Stimulated activated CD8-positive, alpha-beta memory T cell treated with anti-CD3 and anti-CD28 coated beads, Interleukin-7, amount 100 ng/mL, for 1 hour (primary cell): ENCODE measurements at places on chromosomes 2 and 18.

DNA sequence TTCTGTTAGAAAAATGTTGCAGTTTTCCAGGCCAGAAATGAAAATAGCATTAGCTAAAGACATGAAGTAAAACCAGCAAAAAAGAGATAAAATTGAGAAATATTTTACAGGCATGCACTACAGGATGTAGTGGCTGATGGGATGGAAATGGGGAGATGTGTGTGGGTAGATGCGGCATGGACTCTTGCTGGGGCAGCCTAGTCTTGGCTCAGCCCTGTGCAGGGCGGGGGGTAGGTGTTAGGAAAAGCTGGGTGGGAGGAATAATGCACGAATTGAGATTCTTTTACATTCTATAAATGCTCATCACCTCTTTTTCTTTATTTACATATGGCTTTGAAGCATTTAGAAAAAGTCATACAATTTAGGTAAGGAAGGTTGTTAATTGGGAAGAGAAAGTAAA is 334.2 kb downstream of the NUP35 start:
- no peak for DNase-seq

DNA sequence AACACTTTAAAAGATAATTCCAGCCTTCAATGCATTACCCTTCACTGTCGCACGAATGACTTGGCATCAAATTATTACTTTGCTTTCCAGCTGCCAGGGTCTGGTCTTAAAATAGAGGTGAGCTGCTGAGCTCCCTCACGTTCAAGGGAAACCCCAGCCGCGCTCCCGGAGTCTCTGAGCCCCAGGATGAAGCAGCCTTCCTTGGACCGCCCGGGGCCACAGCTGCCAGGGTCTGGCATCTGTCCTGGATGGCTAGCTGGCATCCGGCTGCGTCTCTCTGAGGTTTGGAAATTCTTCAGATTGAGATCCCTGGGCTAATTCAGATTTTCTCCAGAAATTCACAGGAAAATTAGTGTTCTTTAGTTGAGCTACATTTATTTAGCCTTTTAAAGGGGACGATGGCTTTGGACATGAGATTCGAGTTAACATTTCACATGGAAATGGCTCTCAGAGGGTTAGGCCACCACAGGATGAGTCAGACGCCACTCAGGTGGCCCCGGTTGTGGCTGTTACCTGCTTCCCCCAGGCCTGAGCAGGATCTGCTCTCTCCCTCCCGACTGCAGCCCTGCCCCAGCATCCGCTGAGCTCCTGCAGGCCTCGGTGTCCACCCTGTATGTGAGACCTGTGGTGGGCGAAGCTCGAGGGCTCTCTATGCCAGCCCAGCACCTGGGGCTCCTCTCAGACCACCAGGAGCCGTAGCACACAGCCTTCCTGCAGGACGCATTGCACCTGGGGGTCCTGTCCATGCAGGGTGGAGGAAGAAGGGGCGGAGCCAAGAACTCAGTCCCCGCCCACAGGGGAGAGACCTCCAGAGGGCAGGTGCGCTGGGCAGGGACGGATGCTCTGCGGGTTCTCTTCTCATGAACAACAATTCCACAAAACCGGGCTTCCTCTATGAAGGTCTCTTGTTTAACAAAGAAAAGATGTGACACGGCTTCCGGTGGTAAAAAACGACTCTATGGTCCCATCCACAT is 255.5 kb downstream of the TWIST2 start:
- no peak for DNase-seq

DNA sequence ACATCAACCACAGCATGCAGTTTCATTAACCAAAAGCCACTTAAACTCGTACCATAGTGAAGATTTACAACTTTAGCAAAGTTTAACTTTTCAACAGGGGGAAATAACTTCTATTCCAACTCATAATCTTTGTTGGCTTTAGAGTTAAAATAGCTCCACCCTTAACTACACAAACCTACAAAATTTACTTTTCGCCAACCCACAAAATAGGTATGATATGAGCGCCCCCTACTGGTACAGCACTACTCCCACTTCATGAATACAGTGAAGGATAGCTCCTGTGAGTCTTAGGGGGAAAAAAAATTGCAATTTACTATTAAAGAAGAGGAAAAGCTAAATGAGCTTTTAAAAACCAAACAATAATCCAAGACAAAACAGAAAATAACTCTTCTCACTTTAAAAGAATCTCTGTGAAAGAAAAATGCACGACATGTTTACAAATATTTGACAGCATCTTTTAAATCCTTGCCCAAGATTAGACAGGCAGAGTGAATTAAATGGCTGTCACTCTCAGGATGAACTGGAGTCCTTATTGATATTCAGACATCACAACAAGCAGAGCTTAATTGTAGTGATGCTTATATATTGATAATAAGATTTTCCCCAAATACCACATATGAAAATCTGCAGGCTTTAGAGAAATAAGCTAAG is 32.2 kb downstream of the TMEFF2 start:
- DNase-seq = peak; percentile 9

DNA sequence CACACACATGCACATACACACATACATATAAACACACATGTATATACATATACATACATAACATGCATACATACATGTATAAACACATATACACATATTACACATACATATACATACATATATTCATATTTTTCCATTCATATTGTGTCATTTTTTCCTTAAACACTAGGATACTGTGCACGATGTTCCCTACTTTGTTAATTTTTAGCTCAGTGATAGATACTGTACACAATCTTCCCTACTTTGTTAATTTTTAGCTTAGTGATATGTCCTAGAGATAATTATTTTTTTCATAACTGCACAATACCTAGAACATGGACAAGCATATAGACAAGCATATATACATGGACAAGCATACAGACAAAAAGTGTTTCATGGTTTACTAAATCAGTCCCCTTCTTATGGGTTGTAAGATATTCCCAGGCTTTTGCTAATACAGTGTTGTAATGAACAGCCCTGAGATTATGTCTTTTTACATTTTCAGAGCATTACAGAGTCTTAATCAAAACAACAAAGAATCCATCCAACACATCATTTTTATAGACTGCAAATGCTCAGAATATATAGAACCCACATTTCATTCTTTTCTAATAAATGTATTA is 75.6 kb downstream of the PID1 start:
- DNase-seq = no peak

- DNase-seq = no peak
These were observed 90.4 kb downstream of the DOCK10 start for GRCh38 chr2:224951723-224952481.

GRCh38 chr2:166331468-166331867 is 44.3 kb downstream of the SCN9A start:
- DNase-seq = no peak

DNA sequence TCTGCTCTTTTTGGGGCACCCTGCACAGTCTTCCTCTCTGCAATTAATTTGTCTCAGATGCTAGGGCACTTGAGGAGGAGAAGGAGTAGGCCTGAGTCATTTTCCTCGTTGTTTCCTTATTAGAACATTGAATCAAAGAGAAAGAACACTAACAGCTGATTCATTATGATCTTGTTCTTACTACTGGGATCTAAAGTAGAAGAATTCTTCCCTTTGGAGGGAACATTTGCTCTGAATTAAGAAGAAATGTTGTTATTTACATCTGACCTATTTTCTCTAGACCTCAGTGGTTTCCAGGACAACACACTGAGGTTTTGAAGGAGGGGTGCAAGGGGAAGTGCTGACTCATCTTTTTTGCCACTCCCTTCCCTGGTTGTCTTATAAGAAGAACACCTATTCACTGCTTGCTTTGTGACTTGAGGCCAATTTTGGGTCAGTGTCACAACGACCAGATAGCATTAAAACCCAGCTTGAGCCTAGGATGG is 24.3 kb upstream of the STAT1 start:
- no peak for DNase-seq

GRCh38 chr2:8514796-8515758 is 166.8 kb upstream of the ID2 start:
- peak; percentile 29 for DNase-seq

- no peak for DNase-seq
These were observed 285.6 kb downstream of the THSD7B start for GRCh38 chr2:137050949-137051348.

- DNase-seq = no peak
These were observed at the start of gene DOK6 for GRCh38 chr18:69400253-69400975. Gene DOK6 (plus strand): TSS chr18:69400888.

- no peak for DNase-seq
These were observed 52.9 kb downstream of the ANTXR1 start for GRCh38 chr2:69065735-69066336.

DNA sequence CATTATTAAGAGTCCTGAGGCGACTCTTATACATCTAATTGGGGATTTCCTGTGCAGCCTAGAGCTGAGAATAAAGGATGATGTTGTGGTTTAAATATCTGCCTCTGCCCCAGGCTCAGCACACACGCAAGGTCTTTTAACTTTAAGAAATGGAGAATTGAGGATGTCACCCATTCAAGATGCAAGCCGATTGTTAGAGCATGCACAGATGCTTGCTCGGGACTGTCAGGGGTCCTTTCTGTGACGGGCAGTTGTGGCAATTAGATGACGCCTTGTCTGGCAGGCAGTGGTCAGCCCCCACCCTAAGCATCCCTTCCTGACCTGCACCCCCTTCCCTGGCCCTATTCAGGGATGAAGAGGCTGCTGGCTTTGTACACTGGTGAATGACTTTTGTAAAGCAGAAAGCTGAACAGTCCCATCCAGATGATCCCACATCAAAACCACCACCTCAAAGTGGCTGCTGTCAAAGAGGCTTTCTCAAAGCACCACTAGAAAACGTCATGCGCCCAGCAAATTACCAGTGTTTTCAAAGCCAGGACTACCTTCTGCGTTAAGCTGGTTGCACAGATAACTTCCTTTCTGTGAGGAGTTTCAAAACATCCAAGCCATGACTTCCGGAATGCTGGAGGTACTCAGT is 23.7 kb downstream of the FAM178B start:
- peak; percentile 36 for DNase-seq

- DNase-seq = no peak
These were observed 33.5 kb downstream of the BARD1 start for GRCh38 chr2:214775971-214776370.

- no peak for DNase-seq
These were observed 87.1 kb downstream of the MEP1B start for GRCh38 chr18:32276906-32277305.

DNA sequence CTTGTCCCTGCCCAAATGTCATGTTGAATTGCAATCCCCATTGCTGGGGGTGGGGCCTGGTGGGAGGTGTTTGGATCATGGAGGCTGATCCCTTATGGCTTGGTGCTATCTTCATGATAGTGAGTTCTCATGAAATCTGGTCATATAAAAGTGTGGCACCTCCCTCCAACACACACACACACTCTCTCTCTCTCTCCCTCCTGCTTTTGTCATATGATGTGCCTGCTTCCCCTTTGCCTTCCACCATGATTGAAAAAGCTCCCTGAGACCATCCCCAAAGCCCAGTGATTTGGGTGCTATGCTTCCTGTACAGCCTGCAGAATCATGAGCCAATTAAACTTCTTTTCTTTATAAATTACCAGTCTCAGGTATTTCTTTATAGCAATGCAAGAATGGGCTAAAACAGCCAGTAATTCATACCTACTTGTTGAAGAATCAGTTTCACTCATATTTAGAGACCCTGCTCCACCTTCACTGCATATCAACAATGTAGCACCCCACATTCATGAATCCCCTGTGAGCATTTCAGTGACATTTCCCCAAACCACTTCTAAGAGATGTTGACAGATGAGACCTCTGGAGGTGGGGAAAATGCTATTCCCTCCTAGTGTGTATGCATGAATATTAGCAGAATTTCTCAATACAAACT is 54.8 kb upstream of the STK17B start:
- no peak for DNase-seq

DNA sequence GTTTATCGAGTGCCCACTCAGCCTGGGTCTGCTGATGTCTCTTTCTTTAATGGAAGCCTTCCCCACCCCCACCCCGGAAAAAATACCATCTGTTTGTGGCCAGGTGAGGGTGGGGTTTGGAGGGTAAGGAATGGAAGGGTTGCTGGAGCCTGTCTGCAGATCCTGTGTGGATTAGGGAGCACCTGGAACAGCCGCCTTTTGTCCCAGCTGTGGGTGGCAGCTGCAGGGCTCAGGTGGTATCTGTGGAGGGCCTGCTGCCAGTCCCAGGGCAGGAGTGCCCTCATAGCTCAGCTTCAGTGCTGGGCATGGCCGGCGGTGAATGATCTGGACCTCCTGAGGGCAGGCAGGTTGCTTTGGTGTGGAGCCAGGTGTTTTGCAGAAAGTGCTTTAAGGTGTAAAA is 45.3 kb downstream of the IMPA2 start:
- no peak for DNase-seq

- no peak for DNase-seq
These were observed 38.5 kb downstream of the BOD1L2 start for GRCh38 chr18:57185434-57185833.

DNA sequence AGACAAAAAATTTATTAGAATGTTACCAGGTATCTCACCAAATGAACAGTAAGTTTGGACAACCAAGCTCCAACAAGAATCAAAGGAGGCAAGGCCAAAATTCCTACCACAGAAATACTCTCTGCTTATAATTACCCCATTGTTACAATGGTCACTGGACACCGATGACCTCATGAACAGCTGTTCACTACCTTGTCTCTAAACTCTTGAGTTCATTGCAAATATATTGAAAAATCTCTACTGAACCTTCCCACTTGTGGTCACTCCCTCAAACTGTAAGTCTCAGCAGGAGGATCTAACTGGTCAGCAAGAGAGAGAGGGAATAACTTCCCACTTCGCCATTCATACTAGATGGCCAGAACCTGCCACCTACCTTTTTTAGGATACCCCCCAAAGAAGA is 50.0 kb downstream of the ERBB4 start:
- DNase-seq = no peak

DNA sequence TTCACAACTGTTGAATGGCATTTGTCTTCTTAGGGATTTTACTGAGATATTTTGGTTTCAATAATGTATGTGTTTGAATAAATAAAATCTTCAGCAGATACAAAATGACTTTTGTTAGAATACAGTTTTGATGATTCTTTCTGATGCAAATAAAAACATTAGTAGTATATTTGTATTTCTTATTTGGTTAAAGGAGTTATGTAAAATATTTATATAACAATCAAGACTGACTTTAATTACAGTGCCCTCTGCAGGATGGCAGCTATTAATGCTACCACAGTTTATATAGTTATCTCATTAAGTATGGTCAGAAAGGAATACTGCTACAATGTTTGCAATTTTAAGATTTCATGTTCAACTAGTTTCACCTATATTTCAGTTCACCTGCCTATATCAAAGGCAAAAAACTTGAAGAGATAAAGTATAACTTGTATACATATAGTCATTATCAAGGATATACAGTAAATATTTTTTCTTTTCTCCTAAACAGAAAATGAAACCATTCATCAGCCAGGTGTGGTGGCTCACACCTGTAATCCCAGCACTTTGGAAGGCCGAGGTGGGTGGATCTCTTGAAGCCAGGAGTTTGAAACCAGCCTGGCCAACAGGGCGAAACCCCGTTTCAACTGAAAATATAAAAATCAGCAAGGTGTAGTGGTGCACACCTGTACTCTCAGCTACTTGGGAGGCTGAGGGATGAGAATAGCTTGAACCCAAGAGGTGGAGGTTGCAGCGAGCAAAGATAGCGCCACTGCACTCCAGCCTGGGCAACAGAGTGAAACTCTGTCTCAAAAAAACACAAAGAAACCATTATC is 19.8 kb downstream of the ARL5A start:
- DNase-seq = no peak
